Activated CD8-positive, alpha-beta T cell treated with anti-CD3 and anti-CD28 coated beads, Interleukin-2, amount 10 ng/mL, durations not matched to agents 7 days and 5 days (primary cell): ENCODE measurements at places on chromosomes 12 and 14. TPM values are rescaled to one million over a fixed set of nuclear protein-coding genes. Genes with fewer than 3 reads are reported as not detected.

DNA sequence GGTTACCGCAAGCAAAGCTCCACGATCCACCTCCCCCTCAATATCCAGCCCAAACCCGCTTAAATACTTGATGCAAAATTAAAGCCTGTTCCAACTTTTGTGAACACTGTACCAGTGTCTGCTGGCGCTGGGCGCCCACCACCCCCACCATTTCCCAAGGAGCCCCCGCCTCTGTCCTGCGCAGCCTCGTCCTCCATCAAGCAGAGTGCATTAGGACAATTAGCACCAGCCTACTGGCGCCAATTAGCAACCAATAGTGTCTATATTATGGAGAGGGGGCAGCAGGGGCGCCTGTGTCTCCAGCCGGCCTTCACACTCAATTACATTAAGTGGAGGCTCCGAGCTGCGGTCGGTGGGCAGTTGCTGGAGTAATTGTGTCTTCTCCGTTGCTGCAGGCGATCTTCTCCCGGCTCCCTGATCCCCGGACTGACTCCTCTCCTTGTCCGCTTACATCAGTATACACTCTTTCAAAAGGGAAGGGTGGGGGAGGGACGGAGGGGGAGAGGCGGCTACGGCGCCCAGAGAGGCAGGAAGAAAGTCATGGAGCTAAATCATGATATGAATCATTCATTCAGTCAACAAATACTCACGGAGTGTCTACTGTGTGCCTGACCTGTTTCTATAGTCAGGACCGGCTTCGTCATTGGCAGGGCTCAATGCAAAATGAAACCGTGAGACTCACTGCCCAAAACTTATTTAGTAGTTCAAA is 707.3 kb downstream of the MED13L start:
- no peaks in the 10 kb centered on the region for H3K36me3 ChIP-seq
- no peak for DNase-seq
- no peak overlapping the region for H3K4me3 ChIP-seq

DNA sequence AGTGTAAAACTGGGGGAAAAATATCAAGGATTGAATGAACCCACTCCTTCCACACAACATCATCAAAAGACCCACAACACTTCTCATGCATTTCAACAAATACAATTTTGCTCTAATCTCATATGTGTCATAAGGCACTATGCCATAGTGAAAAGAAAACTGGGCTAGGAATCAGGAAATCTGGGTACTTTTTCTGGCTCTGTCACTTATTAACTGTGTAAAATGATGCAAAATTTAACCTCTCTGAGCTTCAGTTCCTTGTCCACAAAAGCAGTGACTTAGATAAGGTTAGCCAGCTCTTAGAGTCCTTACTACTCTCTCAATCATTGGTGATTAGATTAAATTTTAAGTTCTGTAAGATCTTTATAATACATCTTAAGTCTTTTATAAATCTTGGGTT is 250.5 kb upstream of the SOX5 start:
- H3K4me1 ChIP-seq, result no peaks in the 10 kb centered on the region
- no peaks in the 10 kb centered on the region for H3K27me3 ChIP-seq
- H3K4me3 ChIP-seq, result no peak overlapping the region
- no peak for DNase-seq
- no peaks in the 10 kb centered on the region for H3K36me3 ChIP-seq

GRCh38 chr12:124440841-124441381 is 126.5 kb downstream of the NCOR2 start:
- H3K27ac ChIP-seq, result no peak overlapping the region
- no peaks in the 10 kb centered on the region for H3K4me1 ChIP-seq
- no peak overlapping the region for H3K4me3 ChIP-seq
- H3K36me3 ChIP-seq, result peaks cover 13% of the 10 kb centered on the region
- H3K27me3 ChIP-seq, result no peaks in the 10 kb centered on the region

- no peaks in the 10 kb centered on the region for H3K36me3 ChIP-seq
- no peak overlapping the region for H3K27ac ChIP-seq
- DNase-seq, result no peak
- no peak overlapping the region for H3K4me3 ChIP-seq
These were observed 85.9 kb downstream of the TTC7B start for GRCh38 chr14:90730206-90730766.

The GNB3 gene
- total RNA-seq, result 0.08 TPM

DNA sequence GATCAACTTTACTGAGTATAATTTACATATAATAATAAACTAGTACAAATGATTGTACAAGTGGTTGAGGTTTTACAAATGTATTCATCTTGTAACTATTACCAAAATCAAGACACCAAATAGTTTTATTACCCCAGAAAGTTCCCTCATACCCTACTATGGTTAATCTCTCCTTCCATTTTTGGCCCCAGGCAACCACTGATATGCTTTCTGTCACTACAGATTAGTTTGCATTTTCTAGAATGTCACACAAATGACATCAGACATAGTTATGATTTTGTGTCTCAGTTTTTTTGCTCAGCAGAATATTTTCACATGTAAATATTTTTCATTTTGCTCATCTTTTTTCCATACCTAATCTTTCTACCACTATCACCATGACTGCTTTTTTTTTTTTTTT is 49.1 kb downstream of the TMX1 start:
- no peaks in the 10 kb centered on the region for H3K27me3 ChIP-seq
- H3K4me1 ChIP-seq, result peaks cover 1% of the 10 kb centered on the region
- no peak overlapping the region for H3K27ac ChIP-seq
- H3K36me3 ChIP-seq, result no peaks in the 10 kb centered on the region
- H3K4me3 ChIP-seq, result no peak overlapping the region

The TMEM119 gene
- total RNA-seq, result not detected

The TAS2R31 gene
- 3.0 TPM for total RNA-seq

- no peak overlapping the region for H3K4me3 ChIP-seq
- H3K36me3 ChIP-seq, result no peaks in the 10 kb centered on the region
- H3K27me3 ChIP-seq, result peaks cover 14% of the 10 kb centered on the region
- no peak for DNase-seq
- H3K27ac ChIP-seq, result no peak overlapping the region
These were observed 198.0 kb downstream of the ADGRD1 start for GRCh38 chr12:131151558-131152345.
